NCI-H1092 (cell line): ENCODE measurements at places on chromosomes 3 and 15.

DNA sequence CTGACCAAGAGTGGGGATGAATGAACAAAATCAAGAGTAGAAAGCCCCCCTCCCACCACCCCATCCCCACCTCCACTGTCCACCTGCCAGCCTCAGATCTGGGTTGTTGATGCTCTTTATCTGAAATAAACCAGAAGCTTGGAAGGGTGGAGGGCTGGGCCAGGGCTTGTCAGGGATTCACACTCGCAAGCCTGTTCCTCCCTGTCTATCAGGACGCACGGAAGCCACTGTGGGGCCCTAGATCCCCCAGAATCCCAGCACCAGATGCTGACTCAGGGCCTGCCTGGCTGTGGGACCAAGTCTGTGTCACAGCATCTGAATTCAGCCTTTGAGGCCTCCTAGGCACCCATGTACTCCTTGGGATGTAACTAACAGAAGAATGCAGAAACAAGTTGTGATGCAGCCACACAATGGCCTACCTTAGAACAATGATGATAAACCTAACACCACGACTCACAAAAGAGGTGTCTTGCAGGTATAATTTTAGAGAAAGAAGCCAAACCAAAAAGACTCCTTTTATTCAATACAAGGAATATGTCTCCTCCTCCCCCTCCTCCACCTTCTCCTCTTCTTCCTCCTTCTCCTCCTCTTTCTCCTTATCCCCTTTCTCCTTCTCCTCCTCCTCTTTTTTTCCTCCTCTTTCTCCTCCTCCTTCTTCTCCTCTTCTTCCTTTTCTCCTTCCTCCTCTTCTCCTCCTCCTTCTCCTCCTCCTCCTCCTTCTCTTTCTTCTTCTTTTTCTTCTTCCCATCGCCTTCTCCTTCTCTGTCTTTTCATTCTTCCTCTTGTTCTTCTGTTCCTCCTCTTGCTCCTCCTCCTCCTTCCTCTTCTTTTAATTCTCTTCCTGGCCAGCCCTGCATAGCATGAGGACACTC, 234.7 kb downstream of the PLCL2 start:
- DNase-seq, result no peak

DNA sequence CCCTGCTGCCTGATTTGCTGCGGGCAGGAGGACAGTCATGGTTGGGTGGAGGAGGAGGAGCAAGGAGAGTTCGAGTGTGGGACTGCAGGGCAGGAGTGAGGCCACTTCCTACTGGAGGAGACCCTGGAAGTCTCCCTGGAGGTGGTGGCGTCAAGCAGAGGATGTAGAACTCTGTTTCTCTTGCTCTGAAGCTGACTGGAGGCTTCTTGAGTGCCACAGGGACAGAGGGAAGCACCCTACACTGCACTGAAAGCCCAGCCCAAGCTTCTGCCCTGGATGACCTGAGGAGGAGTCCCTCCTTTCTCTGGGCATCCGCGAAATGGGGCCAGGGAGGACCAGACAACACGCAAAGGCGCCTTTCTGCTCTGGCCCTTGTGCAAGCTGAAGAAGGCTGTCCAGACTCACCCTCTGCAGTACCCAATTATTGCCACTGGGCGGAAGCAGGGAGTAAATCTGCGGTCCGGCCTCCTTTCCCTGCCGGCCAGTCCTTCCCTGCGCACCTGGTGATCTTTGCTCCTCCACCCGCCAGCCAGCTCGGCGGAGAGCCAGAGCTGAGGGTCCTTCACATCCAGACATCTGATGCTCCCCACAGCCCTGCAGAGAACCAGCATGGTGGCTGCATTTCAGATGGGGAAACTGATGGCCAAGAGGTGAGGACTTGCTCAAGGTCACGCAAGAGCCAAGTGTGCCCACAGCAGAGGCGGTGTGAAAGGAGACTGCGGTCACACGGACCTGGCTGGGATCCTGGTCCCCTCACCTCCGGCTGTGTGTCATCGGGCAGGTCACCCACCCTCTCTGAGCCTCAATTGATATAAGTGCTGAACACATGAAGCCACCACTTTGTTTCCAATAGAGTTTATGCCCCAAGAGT, 207.1 kb downstream of the TBC1D2B start:
- DNase-seq, result peak; percentile 4

DNA sequence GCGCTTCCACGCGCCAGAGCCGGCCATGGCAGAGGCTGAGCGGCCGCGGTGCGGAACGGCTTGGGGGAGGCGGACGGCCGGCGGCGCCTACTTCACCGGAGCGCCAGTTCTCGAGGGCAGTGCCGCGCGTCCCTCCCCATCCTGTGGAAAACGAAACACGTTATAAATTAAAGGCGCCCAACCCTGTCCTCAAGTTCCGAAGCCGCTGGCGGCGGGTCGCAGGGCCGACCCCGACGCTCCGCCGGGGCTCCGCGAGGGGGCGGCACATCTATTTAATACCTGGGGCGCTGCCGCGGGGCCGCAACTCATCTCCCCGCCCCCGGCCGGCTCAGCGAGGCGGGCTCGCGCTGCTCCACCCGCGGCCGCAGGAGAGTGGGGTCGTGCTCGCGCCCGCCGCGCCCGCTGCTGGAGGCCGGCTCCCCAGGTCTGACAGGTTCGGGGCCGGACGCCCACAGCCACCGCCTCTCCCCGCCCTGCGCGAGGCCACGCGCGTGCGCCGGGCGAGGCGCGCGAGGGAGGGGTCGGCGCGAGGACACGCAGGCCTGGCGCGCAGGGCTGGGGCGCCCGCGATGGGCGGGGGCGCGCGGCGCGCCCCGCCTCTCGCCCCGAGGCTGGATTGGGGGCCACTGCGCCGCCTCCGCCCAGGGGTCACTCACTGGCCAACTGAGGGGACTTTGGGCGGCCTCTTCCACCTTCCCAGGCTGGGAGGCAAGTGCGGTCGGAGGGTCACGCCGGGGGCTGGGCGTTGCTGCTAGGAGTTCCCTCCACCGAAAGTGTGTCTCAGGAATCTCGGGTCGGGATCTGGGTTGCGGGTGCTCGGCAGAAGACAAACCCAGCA, at the start of gene SLC30A4:
Gene SLC30A4, minus strand, starts transcription at position 428 of the 838 bp plus-strand sequence. Its CDS starts 401 bp downstream, at position 27.
- DNase-seq, result peak; percentile 22

DNA sequence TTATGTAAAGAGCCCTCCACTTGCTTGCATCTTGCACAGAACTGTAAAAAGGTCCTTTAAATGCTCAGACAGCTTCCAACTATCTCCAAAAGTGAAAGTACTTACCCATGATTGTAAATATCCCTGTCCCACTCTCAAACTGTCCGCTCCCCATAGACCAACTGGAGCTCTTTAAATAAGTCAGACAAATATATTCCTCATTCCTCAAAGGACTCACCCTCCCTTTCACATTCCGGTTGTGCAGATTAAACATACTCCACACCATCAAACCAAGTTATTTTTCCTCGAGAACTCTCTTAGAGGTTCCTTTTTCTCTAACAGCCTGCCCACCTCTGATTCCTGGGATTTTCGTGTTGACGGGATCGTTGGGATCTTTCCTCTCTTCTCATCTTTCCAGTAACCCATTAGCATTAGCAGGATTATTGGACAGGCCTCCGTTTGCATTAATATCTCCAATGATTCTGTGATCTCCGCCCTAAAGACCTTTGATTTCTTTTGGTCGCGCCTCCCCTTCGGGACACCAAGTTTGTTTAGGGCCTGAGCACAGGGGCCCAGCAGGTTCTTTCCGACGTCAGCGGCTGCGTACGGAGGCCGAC, 763 bp downstream of the GOLGB1 start:
- DNase-seq, result peak; percentile 1

DNA sequence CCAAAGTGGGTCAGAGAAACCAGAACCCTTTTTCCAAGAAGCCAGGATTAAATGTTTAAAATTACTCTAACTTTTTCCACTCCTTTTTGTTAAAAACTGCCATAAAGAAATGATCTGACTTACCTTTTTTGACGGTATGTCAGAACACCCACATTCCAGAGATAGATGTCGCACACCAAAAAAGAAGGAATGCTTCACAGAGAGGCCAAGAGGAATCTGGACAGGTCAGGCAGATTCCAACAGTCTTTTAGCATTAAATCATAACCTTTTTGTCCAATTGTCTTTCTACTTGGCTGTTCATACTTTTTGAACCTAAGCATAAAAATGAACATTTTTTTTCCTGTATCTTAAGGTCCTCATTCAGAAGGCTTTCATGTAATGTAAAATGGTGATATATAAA, 846.9 kb downstream of the NSUN3 start:
- DNase-seq, result no peak

DNA sequence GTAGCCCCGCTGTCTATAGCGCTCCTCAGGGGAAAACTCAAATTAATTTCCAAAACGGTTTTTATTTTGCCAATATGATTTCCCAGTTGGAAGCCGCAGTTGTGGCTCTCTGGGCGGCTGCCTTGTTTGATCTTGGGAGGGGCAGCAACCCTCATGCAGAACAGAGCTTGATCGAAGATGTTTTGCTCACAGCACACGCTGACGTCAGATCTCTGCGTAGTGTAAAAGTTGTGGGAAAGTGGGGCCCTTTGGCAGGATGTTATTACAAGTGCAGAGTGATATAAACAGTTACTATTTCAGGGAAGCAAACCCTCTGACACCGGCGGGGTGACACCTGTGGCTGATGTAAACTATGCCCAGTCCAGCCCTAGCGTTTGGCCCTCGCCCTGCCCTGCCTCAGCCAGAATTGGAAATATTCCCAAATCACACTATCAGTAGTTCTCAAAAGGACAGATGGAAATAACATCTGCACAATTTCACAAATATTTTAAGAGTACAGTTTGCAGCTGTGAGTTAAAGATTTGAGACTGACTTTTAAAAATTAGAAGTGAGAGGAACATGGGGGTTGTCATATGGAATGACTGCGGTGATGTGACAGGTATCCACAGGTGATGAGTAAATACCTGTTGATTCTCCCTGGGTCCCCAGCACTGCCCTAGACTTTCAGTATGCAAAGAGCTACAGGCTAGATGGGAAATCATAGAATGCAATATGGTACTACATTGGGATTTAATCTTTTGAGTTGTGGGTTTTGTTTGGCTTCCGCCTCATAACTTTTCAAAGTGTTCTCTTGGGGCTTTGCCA, 1.7 kb downstream of the SYNM start:
- DNase-seq, result no peak

DNA sequence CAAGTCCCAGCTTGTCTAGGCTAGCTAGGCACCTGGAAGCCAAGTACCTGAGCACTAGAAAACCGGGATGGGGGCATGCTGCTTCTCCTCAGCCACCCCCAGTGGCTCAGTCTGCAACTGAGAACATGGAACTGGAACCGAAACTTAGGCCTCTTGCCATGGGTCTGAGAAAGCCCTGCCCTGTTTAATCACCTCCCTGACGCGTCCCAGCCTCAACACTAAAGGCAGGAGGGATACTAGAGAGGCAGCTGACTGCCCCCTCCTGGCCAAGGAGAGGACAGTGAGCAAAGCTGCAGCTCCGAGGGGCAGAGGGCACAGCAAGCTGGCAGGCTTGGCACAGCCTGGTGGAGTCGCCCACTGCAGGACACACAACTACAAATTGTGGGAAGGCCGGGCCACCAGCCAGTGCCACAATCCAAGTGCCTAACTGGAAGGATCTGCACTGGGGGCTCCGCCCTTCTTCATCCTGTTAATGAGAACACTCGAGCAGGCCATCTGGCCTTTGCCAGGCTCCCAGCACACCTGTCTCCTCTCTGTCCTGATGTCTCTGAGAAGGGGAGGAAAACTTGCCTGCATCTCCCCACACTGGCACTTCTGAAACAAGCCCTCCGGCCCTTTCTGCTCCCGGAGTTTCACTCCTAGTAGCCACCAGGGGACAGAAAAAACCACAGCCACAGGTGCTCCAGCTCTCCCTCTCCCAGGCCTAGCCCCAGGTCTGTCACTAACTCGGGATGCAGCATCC, 53.7 kb downstream of the BDH1 start:
- DNase-seq, result peak; percentile 24

DNA sequence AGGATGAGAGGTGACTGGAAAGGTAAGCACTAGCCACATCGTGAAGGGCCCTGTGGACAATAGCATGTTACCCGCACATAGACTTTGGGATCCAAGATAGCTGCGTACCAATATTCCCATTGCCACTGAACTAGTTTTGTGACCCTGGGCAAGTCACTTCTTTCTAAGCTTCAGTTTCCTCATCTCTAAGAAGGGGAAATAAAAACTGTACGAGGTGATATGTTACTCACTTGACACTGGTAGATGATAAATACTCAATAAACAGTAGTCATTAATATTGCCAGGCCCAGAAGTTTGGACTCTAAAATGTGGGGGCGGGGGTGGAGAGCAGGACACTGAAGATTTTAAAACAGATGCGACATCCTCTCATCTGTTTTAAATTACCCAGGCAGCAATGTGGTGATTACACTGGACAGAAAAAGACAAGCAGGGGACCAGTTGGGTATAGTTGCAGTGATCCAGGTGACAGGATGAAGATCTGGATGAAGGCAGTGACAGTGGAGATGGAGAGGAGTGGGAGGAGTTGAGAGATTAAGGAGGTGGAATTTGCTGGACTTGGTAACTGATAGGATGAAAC, 2.5 kb downstream of the ATG7 start:
- DNase-seq, result no peak

GRCh38 chr3:138474163-138474562, 39.7 kb downstream of the ESYT3 start:
- no peak for DNase-seq

DNA sequence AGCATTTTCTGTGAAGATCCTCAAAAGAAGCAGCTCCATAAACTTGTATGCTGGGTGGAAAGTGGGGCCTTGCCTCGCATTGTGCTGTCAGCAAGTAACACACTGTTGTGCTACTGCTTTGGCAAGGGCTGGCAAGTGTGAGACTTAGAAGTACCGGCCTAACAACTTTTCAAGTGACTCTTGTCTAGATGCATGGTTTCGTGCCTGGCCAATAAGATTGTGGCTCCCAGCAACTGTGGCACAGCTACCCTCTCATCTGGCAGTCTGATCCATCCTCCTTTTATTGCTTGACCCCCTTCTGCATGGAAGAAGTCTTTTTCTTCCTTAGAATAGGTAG, 79.4 kb upstream of the VEPH1 start:
- DNase-seq, result no peak

DNA sequence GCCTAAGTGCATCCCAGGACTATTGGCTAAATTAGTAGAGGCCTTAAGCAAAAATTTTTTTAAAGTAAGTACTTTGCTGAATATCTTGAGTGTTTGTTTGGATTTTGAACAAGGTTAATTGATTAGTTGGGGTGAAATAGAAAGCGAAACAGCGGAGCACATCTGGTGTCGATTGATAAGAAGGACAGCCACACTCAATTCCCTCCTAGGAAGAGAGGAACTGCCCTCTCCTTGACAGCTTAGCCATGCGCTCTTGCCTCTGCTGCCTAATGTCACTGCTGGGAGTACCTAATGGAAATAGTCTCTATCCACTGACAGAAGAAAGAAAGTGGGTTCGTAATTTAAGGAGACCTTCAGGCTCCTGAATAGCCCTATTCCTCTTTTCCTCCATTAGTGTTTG, 943.6 kb downstream of the DIPK2A start:
- DNase-seq, result no peak
